ENCODE measurements at places on chromosomes 1 and 21.

DNA sequence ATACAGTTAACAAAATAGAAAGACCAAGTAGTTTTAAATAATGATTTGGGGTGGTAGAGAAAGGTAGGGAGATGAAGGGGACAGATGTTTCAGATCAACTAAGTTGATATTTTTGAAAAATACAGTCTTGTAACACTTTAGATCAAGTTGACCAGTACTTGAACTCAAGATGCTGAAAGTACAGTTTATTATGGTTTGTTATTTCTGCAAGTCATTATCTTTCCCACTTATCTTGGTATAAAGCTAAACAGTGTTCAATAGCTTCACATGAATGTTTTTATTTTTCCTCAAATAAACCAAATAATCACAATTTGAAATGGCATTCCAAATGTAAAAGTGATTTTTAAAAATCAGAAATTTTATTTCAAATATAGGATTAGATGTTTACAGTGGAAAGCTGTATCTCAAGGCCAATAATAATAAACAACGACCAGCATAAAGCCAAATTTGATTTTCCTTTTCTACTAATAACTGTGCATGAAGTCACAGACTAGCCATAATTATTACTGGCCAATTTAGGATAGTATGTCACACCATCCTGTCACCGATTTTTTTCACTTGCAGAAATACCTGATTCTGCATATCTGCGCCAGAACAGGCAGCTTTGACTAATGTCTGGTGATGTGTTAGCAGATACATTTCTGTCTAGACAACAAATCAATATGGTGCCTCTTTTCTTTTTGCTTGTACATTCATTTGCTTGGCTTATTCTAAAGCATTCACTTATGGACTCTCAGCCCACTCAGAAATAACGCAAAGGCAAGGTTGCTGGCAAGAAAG lies 320.2 kb downstream of the TM2D1 start:
- DNase-seq: peak; percentile 21

DNA sequence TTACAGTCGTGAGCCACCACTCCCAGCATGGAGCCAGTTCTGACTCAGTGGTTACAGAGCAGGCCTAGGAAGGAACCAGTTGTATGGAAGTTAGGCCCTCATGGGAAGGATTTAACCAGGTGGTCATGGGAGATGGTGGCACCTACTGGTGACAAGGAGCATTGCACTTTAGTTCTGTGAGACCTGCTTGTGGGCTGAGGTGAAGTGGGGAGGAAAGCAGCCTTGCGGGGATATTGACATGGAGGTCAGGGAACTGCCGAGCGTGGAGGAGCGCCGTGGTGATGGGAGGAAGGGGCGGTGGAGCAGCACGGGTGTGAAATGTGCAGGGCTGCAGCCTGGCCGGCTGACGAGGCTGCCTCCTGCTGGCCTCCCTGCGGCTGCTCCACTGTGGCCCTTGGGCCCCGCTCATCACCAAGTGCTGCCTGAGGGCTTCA lies 100.4 kb downstream of the GALNT2 start:
- DNase-seq: peak; percentile 33

DNA sequence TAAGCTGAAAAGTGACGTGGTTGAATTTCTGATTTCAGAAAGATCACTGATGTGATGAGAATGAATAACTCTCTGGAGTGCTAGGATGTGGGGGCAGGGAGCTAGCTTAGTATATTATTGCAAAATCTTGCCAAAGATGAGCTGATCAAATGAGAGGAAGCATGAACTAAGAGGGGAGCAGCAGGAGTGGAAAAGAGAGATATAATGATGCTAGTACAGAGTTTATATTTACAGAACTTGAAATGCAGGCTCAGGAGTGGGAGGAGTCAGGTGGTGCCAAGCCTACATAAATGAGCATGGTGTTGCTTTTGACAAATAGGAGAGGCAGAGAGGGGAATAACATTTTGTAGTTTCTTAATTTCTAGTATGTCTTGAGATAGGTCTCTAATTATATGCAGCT lies 38.1 kb upstream of the NBL1 start:
- DNase-seq: no peak

GRCh38 chr1:84780000-84780716 lies 89.9 kb upstream of the SSX2IP start:
- no peak for DNase-seq

GRCh38 chr1:7669559-7670311 lies 101.4 kb upstream of the VAMP3 start:
- DNase-seq: no peak

DNA sequence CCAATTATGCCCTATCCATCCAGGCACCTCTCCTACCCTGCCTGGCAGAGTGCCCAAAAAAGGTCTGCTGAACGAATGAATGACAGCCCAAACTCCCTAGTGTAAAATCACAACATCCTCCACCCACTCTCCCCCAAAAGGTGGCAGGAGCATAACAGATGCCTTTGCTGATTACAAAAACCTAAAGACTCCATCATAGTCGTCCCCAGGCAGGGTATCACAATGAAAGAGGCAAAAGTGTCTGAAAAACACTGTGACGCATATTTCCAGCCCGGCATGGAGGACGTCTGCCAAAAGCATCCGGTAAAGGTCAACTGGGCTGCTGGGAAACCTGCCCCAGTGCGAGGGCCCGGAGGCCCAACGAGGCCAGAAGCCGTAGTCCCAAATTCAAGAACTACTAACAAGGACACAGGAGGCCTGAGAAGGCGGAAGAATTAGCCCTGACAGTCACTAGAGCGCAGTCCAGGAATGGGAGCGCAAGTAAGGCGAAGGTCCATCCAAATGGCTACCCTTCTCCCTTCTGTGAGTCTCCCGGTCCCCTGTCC lies 576 bp downstream of the SMIM12 start:
- DNase-seq: no peak

DNA sequence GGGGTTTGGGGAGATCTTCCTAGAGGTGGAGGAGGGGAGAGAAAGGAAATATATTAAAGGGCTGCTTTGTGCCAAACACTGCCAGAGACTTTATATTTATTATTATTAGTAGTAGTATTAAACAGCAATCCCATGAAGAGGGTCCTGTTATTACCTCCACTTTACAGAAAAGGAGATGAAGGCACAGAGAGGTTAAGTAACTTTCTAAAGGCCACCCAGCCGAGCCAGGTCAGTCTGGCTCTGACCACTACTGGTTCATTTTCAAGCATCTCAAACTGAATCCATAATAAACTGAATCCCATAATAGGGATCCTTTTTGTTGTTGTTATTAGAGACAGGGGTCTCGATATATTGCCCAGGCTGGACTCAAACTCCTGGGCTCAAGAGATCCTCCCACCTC lies 12.6 kb downstream of the NCMAP start:
- DNase-seq: no peak

GRCh38 chr1:33532936-33533335 lies 60.5 kb downstream of the ZSCAN20 start:
- DNase-seq: no peak

- DNase-seq: no peak
Observed at GRCh38 chr21:32424674-32425073, 12.2 kb downstream of the EVA1C start.

DNA sequence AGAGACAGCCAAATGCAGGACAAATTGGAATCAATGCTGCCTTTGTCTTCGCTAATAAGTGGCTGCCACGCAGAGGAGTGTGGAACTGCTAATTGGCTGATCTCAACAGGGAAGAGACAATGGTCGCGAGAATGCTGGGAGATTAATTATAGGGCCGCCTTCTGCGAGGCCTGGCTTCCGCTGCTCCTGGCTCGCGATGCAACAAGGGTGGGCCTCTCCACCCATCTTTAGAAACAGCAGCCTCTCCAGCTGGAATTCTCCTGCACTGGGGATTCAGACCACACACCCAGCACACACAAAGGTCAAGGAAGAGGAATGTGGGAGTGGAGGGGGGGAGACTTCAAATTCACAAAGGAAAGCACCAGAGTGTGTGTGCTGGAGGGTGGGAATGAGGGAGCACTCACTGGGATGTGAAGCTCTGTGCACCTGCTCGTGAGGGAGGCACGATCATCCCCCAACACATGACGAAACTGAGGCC lies 200.7 kb upstream of the GRIK3 start:
- no peak for DNase-seq

GRCh38 chr1:67695963-67696362 lies 11.0 kb downstream of the GADD45A start:
- DNase-seq: no peak

DNA sequence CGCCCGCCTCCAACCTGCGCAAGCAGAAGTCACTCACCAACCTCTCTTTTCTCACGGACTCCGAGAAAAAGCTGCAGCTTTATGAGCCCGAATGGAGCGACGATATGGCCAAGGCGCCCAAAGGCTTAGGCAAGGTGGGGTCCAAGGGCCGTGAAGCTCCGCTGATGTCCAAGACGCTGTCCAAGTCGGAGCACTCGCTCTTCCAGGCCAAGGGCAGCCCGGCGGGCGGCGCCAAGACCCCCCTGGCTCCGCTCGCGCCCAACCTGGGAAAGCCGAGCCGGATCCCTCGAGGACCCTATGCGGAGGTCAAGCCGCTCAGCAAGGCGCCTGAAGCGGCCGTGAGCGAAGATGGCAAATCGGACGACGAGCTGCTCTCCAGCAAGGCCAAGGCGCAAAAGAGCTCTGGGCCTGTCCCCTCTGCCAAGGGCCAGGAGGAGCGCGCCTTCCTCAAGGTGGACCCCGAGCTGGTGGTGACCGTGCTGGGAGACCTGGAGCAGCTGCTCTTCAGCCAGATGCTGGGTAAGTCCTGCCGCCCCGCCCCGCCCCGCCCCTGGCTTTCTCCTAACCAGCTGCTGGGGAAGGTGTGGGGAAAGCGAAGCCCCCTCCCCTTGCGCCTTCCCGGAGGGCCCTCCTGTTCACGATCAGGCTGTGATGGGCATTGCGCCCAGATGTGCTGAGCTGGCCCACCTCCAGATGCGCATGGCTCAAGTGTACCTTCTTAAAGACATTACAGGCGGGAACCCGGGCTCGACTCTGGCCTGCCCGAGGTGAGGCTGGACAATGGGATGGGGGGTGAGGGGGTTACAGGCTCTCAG lies 110.2 kb downstream of the NAV1 start:
- DNase-seq: no peak

GRCh38 chr1:65064981-65065380 lies 83.0 kb upstream of the AK4 start:
- no peak for DNase-seq

GRCh38 chr1:210321552-210321951 lies 7.2 kb upstream of the HHAT start:
- DNase-seq: no peak

DNA sequence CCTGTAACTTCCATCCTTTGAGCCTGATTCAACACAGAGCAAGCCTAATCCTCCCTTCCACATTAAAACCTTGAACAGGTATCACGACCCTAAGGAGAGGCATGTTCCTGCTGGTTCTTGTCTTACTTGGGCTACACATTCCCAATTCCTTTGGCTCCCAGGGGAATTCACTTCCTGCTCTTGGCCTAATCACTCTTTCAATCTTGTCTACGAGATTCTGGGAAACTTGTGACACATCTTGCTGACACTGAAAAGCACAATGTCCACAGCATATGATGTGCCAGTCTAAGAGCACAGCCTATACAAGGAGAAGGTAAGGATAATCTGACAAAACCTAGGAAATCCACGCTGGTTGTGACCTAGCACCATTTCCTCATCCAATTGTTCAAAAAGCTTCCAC lies 163.9 kb downstream of the GABPA start:
- DNase-seq: no peak

- DNase-seq: no peak
Observed at GRCh38 chr1:30536530-30536929, 186.9 kb downstream of the MATN1 start.

GRCh38 chr1:90558754-90559378 lies 158.2 kb downstream of the BARHL2 start:
- no peak for DNase-seq

GRCh38 chr1:47514229-47514628 lies 76.4 kb downstream of the FOXD2 start:
- DNase-seq: no peak

GRCh38 chr21:44713846-44714245 lies 2.5 kb upstream of the TSPEAR start:
- DNase-seq: no peak

DNA sequence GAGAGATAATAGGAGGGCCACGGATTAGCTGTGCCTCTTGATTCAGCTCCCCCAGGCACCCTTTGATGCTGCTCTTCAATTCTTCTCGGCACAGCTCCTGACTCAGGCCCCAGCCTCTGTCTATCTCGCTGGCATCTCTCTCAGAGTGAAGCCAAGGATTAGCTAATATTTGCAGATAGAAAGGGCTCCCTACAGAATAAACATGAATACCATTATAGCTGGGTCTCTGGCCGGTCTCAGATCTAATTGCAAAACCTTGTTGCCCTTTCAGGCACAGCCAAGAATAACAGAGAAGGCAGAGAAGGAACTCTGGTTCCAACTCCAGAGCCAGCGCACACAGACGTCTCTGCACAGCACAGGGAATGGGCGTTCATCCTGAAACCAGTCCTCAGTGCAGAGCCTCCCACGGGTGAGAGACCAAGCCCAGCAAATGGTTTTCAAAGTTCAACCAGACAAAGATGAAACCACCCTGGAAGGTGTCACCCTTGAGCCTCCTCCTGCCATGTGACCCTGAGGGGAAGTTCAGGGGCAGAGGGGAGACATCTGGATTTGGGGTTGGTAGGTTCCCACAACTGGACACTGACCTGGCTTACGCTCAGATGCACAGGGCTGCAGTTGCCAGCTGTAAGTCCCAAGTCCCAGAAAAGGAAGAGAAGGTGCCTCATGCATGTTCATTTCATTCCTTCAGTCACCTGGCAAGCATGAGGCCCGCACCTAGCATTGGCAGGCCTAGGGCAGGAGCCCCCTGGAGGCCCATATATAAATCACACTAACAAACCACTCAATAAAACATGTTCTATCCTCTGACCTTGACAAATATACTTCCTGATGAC lies 394.0 kb downstream of the NPHP4 start:
- no peak for DNase-seq

DNA sequence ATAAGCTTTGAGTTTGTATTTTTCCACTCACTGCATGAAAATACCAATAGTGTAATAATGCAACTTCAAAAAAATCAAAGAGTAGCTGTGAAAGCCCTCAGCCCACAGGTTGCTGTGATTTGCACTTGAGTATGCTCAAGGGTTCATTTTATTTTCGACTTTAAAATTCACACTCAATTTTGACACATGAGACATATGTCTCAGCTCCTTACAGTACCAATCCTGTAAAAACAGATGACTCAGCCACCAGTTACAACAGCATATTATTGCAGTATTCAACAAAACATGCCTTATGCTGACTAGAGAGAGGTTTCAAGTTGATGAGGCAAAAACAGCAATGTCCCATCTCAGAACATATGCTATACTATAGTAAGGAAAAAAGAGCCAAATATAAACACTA lies 66.1 kb downstream of the CYYR1 start:
- no peak for DNase-seq

GRCh38 chr21:44556879-44557278 lies 1.7 kb downstream of the KRTAP10-3 start:
- no peak for DNase-seq

DNA sequence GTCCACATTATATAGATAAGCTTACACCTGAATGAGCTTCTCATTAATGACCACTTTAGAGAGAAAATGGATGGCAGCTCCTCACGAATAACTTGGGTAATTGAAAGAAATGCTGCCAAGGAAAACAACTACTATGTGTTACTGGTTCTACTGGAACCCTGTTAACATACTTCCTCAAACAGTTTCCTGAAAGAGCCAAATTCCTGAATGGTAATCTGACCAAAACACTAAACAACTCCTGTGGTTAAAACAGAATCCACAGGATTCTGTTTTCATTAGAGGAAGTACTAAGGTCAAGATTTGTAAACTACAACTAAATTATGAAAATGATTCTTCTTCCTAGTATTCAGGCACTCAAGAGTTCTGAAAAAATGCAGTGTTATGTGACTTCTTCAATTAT lies 107.2 kb downstream of the DNM3 start:
- DNase-seq: no peak

- DNase-seq: no peak
Observed at GRCh38 chr1:107835151-107835670, 129.8 kb downstream of the VAV3 start.

All from spinal cord (tissue), 10 donors.